ENCODE measurements at places on chromosomes 1 and 21.

DNA sequence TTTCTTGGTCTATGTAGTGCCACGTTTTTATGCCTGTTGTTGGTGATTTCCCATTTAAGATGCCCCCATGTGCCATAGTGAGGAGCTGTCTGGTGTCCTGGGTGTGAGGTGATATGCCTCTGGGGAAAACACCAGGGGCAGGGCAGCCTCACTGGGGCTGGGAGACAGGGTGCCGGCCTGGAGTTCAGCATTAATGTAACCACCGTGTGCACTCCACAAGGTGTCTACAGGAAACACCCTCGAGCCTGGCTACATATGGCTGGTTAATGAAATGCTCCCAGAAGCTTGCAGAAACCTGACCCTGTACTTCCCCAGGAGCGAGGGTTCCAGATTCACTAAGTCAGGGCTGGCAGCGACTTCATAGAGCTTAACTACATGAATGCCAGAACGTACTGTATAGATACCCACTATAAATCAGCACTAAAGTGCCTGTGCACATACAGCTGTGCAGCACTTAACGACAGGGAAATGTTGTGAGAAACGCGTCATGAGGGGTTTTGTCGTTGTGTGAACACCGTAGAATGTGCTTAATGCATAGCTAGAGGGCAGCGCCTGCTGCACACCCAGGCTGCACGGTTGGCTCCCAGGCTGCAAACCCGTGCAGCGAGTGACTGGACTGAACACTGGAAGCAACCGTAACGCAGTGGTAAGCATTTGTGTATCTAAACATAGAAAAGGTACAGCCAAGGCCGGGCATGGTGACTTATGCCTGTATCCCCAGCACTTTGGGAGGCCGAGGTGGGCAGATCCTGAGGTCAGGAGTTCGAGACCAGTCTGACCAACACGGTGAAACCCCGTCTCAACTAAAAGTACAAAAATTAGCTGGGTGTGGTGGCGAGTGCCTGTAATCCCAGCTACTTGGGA is 10.4 kb downstream of the TFF2 start:
- no peak for DNase-seq

- no peak for DNase-seq
These were observed 50.9 kb upstream of the C1orf198 start for GRCh38 chr1:230919207-230919606.

DNA sequence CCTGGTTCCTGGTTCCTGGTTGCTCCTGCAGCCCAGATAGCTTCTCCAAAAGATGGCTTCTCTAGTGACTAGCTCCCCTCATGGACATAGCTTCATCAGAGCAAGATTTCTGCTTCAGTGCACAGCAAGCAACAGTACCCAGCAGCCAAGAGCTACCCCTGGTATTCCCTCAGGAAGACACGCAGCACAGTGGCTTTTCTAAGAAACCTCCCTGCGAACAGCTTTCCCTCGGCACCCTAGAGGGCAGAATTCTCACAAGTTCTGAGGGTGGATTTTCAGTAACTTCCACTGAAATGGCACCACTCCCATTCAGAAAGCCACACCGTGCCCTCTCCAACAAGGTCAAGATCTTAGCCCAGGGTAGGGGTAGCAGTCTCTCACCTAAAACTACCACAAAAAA is 128.2 kb downstream of the EIF4G3 start:
- no peak for DNase-seq

- DNase-seq: no peak
These were observed 49.5 kb upstream of the GPR52 start for GRCh38 chr1:174398246-174398645.

All from naive thymus-derived CD4-positive, alpha-beta T cell (primary cell).